Mucosa of descending colon (tissue), 3 donors: ENCODE measurements at places on chromosomes 3 and 15. TPM values are rescaled to one million over a fixed set of nuclear protein-coding genes. Genes with fewer than 3 reads are reported as not detected.

DNA sequence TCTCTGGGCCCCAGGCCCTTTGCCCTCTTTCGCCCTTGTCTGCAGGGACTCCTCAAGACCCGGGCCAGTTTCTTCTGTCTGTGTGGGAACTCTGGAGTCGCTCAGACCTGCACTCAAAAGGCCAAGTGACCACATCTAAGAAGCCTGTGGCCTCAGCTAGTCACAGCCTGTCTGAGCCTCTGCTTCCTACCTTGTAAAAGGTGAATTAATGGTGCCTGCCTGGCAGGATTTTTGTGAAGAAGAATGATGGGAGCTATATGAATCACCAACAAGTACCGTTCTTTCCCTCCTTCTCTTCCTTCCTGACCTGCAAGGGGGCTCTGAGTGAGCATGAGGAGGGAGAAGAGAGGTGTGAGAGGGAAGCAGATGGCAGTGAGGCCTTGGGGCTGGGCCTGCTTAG is 7.5 kb downstream of the PLIN1 start:
- DNase-seq = no peak

GRCh38 chr3:60551455-60552209 is 699.6 kb downstream of the FHIT start:
- DNase-seq = no peak

DNA sequence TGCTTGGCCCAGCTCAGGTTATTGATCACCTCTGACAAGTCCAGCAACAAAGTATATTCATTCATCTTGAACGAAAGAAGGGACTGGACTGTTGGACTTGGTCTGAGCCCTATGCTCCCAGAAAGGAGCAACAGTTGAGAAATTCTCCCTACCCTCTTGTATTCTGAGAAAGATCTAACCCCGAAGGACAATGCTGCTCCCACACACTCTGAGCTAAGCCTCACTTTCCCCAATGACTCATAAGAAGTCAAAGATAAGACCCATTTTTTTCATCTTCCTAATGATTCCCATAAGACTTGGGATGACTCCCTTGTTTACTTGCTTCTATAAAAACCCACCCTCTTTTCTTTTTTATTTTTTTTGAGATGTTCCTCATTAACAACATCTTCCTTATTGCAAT is 549.4 kb upstream of the MDFIC2 start:
- no peak for DNase-seq

DNA sequence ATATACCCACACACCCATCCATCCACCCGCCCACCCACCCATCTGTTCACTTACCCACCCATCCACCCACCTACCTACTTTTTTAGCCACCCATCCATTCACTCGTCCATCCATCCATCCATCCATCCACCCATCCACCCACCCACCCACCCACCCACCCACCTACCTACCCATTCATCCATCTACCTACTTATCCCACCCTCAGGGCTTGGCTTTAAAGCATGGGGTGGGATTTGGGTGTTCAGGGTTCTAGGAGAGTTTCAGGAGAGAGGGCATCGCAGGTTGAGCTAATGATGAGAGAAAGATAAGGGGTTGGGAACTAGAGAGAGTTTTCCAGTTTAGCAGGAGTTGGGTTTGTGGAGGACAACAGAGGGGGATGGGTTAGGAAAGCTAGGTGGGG is 9.7 kb downstream of the FBLN2 start:
- no peak for DNase-seq

GRCh38 chr3:133367956-133368355 is 31.9 kb upstream of the BFSP2 start:
- no peak for DNase-seq

DNA sequence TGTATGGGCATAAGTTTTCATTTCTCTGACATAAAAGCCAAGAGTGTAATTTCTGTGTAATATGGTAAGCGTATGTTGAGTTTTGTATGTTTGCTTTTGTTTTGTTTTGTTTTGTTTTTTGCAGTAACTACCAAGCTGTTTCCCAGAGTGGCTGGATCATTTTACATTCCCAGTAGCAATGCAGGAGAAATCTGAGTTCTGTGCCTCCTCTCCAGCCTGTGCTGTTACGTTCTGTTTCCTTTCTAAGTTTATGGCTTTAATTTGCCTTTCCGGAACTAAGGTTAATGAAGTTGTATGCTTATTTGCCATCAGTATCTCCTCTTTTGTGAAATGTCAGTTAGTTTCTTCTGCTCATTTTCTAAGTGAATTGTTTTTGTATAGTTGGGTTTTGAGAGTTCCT is 307.8 kb downstream of the GABRG3 start:
- DNase-seq = no peak

DNA sequence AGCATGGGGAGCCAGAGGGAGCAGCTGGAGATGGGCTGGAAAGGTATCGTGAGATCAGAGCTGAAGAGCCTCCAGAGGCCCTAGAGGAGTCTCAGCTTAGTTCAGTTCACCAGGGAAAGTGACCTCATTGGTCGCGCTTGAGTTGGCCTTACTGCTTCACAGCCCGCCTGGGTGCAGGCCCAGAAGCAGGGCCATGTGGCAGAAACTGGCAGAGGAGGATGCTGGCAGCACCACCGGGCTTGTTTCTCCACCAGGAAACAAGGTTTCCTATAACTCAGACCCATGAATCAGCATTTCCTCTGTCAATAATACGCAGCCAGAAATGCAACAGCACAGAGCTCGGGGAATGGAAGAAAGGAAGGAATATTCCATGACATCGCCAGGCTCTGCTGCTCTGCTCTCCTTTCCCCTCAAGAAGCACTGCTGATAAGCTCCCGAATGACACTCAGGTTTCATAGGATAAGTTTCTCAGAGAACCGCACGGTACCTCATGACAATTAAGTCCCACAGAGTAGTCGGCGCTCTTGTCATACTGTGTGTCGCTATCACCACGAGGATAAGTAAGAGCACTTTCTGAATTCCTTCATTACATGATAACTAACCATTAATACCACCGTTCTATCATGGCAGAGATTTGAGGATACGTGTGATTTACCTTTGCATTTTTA is 147.1 kb upstream of the LPP start:
- no peak for DNase-seq

DNA sequence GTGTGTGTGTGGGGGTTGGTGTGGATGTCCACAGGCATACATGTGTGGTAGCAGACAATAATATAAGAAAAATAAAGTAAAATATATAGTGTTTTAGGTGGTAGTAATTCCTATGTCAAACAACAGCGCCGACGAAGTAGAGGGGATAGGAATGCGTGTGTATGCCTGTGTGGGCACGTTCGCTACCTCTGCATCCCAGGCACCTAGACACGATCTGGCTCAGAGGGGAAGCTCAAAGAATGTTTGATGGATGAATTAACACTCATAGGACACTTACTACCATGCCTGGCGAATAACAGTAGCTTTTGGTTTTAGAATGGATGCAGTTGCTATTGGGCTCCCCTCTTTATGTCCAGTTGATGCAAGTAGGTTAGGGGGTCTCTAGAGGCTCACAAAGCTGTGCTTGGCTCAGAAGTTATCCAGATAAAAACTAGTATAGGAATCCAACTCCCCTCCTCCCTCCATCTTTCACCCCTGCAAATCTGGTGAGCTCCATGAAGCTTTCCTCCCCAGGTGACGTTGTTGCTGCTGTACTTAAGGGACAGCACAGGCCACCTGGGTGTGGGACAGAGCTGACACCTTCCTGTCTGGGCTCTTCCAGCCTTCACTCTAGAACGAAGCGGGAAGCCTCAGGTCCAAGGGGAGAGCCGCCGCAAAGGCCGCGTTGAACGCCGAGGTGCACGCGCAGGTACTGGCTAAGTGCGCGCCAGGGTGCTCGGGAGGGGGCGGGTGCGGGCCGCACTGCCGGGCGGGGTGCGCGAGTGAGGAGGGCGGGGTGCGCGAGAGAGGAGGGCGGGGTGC is 192.6 kb upstream of the LYSMD4 start:
- DNase-seq = peak; percentile 73

GRCh38 chr15:73457334-73457733 is 14.4 kb downstream of the REC114 start:
- DNase-seq = no peak

GRCh38 chr3:186277268-186277909 is 84.6 kb downstream of the DGKG start:
- DNase-seq = no peak

GRCh38 chr15:27797765-27798164 is 301.4 kb downstream of the OCA2 start:
- no peak for DNase-seq

GRCh38 chr3:174132421-174133042 is 726.6 kb upstream of the NAALADL2 start:
- no peak for DNase-seq

- no peak for DNase-seq
Observed at GRCh38 chr3:144822671-144823070, 851.0 kb downstream of the DIPK2A start.

- DNase-seq = no peak
Observed at GRCh38 chr15:68027388-68027787, 26.7 kb upstream of the PIAS1 start.

DNA sequence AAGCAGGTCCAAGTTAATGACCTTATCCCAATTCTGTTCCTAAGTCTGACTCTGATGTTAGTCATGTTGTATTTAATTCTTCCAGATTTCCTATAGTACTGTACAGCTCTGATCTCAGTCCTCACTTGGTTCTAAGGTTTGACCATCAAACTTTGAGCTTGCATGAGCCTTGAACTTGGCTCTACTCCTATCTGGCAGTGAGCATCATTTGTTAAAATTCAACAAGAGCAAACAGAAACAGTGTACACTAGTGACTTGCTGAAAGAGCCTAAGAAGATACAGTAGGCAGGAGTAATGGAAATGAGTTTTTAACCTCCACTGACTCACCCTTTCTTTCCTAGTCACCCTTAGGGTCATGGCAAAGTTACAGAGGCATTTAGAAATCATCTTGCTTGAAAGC is 451.1 kb upstream of the TPRG1 start:
- DNase-seq = no peak

DNA sequence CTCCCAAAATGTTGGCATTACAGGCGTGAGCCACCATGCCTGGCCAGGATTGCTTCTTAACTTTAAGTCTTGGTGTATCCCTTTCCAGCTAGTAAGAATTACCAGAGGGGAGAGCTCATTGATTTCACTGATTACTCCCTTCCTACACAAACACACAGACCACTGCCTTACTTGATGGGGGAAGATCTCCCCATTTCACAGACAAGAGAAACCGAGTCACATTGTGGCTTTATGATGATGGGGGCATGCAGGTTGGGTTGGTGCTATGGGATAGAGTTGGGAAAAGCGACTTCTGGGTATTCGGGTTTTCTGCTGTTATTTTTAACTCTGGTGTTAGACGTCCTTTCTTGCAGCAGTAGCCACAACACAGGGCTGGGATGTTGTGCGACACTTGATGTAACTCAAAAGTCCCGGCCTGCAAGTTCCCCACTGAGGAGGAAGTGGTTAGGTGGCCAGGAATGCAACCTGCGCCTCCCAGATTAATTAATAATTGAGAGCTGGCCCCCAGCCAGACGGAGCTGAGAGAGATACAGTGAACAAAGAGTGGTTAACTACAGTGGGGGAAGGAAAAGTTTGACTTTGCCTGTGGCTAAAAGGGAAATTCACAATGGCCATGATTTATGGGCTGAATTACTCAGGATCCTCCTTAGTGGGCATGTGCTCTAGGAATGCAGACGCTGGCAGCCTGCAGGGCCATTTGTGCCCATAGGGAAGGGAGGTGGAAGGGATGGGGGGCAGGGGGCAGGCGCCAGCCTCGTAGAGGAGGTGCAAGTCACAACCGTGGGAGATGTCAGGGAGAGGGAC is 63.6 kb downstream of the SMAD6 start:
- DNase-seq = peak; percentile 66

GRCh38 chr3:149812606-149813366 is at the start of gene RNF13:
TSS of gene RNF13 (plus strand) at chr3:149813215. CDS start at chr3:149846027, 32,812 bp downstream.
- peak; percentile 99 for DNase-seq

DNA sequence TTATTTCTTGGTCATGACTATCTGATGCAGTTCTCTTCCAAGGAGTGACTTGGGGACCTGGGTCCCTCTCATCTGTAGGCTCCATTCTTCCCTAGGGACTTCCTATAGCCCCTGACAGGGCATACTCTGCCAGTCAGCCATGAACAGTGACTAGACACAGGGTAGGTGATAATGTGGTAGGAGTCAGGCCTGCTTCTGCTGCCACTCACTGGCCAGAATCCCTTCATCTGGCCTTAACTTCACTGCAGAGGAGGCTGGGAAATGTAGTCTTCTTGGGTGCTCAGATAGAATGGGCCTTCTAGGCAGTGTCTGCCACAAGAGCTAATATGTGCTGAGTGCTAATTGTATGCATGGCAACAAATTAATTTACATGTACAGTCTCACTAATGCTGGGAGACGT is 84.5 kb downstream of the CACNA2D3 start:
- no peak for DNase-seq

GRCh38 chr3:97021778-97022177 is 207.4 kb downstream of the EPHA6 start:
- DNase-seq = no peak

DNA sequence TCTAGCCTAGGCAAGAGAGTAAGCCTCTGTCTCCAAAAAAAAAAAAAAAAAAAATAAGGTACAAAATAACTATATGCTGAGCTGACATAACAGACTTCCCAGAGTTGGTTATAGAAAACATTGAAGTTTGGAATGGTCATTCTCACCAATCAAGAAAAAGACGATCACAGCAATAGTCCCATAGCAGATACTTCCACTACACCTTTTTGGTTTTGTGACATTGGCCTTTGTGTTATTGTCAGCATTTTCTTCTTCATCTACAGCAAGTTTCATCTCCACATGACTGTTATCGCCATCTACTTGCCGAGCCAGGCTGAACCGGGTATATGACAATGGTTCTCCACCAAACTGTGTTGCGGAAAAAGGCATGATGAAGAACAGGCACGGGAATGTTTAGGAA is 6.9 kb downstream of the TFRC start:
- no peak for DNase-seq

- DNase-seq = no peak
Observed at GRCh38 chr3:159233734-159234133, 431.9 kb downstream of the MFSD1 start.

GRCh38 chr15:58057559-58057958 is 8.0 kb downstream of the ALDH1A2 start:
- no peak for DNase-seq

- no peak for DNase-seq
Observed at GRCh38 chr3:194447161-194447560, 39.6 kb downstream of the ATP13A3 start.

GRCh38 chr3:83816653-83817052 is 1142.1 kb upstream of the CADM2 start:
- no peak for DNase-seq

- no peak for DNase-seq
Observed at GRCh38 chr3:112496366-112497067, 2.8 kb downstream of the BTLA start.

Gene EFHB
- 1.1 TPM for total RNA-seq

Gene MOBP
- 0.44 TPM for total RNA-seq

Gene RAB5A
- 69.2 TPM for total RNA-seq

Gene SLMAP
- 83.8 TPM for total RNA-seq

Gene CCK
- total RNA-seq = 0.98 TPM

Gene TMEM266
- total RNA-seq = 0.14 TPM

Gene SOX14
- not detected for total RNA-seq

Gene ZNF860
- total RNA-seq = 0.70 TPM

Gene IMPG2
- total RNA-seq = 0.12 TPM

Gene RASL12
- 2.7 TPM for total RNA-seq

Gene PEAK1
- total RNA-seq = 65.7 TPM

Gene SNTN
- not detected for total RNA-seq

Gene IL17RE
- 82.8 TPM for total RNA-seq

Gene FMN1
- 43.4 TPM for total RNA-seq

Gene GOLGA8J
- 0.29 TPM for total RNA-seq

Gene BNC1
- not detected for total RNA-seq

Gene COL6A5
- total RNA-seq = not detected

Gene ROPN1
- total RNA-seq = 0.58 TPM

Gene SACM1L
- total RNA-seq = 57.2 TPM

Gene ARHGAP31
- 7.7 TPM for total RNA-seq

Gene FOXB1
- total RNA-seq = not detected

Gene SEMA6D
- total RNA-seq = 43.3 TPM
